Heart left ventricle (tissue), 16 donors: ENCODE measurements at places on chromosomes 2 and 18. TPM values are rescaled to one million over a fixed set of nuclear protein-coding genes. Genes with fewer than 3 reads are reported as not detected.

- DNase-seq = no peak
Observed at GRCh38 chr2:97716695-97717612, 3.6 kb downstream of the ZAP70 start.

- DNase-seq = no peak
Observed at GRCh38 chr18:62505669-62506494, 16.9 kb upstream of the ZCCHC2 start.

DNA sequence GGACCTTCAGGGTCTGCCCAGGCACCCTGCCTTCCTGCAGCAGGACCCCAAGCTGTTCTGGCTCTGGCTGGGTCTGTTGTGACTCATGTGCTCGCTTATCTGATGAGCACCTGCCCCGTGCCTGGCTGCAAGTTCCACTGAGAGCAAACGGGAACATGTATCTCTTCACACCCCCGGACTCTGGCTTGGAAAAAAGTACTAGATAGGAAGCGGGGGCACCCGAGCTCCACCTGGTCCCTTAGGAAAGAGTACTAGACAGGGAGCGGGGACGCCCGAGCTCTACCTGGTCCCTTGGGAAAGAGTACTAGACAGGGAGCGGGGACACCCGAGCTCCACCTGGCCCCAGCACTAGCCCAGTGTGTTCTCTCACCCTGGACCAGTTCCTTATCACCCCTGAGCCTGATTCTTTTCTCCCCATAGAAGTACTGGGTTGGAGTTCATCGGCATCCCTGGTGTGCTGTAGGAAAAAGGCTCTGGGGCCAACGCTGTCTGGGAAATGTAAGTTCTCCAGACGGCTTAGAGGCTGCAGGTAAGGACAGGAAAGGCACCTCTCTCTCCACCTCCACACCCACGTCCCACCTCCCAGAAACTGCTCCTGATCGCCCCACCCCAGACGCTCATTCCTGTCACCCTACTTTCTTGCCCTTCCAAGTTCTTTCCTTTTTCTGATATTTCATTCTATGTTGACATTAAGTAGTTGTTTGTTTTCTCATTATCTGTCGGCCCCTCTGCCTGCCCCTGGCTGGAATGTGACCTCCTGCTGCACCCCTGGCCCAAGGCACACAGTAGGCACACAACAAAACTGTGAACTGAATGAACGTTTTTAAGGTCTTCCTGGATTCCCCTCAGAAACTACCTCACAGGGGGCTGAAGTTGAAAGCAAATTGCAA is 40.2 kb downstream of the HDAC4 start:
- DNase-seq = no peak

DNA sequence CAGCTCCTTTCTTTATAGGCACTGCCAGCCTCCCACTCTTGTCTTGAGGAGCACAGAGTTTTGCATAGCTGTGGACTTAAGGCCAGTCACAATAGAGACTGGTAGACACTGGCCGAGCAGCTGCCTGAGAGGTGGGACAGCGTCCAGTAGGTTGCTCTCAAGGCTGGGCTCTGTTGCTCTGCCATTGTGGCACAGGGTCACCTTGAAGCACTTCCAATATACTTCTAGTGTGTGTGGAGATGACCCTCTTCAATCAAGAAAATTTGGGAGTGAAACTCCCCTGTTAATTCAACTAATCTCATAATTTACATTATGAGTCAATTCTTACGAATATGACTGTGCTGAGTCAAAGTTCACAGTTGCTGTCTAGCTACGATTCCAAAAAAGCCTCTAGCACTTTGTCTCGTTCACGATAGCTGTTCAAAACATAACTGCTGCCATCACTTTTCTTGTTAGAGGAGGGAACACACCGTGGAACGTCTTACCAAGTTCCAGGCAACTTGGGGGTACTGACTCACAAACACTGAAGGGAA is 636.2 kb downstream of the EPHA4 start:
- no peak for DNase-seq

DNA sequence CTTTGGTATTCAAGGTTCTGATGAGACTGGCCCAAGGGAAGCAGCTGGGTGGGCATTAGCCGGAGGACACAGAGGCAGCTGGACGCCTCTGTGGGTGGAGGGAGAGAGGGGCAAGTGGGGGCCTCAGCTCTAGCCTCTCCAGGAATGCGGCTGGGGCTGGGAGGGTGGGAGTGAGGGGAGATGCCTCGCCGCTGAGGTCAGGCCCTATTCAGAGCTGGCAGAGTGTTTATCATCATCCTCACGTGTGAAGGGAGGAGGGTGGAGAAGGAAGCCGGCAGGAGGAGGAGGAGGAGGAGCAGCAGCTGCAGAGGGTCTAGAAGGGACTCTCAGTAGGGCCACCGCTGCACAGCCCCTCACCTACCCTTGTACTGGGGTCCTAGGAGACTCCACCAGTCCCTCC is 43.1 kb downstream of the TNS1 start:
- no peak for DNase-seq

Gene PID1
- 9.9 TPM for polyA plus RNA-seq

Gene TDRD15
- not detected for polyA plus RNA-seq

DNA sequence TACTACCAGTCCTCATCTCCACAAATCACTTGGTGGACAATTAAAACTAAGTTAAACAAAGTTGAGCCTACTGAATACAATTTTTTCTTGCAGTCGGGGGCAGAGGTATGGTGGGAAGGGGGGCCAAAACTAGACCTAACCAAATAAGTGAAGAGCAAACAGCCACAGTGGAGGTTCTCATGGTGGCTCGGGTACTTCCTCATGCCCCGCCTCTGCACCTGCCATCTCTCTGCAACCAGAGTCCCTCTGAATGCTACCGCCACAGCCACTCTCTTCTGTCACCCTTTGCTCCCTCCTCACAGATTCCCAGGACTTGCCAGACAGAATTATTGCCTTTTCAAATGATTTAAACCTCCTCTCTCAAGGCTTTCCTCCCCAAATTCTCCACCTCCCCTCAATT is 204.2 kb downstream of the TMEM247 start:
- no peak for DNase-seq

GRCh38 chr18:46555213-46555612 is 101.8 kb downstream of the LOXHD1 start:
- DNase-seq = no peak

GRCh38 chr18:76656925-76657827 is 162.1 kb upstream of the ZNF516 start:
- no peak for DNase-seq

DNA sequence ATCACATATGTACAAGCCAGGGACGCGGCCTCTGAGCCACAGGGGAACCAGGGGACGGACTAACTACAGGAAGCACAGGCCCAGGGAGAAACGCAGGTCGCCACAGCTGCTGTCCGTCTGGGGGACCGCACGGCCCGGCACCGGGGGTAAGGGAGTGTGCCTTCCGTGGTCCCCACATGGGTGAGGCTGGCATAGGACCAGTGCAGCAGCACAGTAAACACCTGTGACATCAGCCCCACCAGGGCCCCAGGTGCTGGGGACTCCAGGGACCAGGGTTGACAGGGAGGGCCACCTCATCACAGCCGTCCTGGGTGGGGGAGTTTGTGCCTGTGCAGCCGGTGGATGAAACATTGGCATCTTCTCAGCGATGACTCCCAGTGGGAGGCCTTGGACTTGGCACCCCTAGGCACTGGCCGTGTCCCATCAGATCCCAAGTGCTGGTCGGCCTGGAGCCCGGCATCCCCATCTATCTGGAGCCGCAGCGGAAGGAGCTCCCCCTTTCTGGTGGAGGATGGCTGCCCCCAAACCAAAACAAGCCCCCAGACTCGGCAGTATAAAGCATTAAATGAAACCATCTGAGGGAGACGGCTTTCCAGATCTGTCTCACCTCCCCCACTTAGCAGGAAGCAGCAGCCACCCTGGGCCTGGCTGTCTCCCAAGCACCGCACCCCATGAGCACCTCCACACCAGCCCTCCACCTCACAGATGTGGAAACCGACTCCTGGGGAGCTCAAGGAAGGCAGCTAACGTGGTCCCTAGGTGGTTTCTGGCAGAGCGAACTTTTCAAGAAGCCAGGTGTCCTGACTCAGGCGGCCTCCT is 22.5 kb downstream of the AQP12A start:
- DNase-seq = no peak

Gene RUFY4
- not detected for polyA plus RNA-seq

Gene NDUFV2
- polyA plus RNA-seq = 1,311 TPM

Gene CNGA3
- not detected for polyA plus RNA-seq

DNA sequence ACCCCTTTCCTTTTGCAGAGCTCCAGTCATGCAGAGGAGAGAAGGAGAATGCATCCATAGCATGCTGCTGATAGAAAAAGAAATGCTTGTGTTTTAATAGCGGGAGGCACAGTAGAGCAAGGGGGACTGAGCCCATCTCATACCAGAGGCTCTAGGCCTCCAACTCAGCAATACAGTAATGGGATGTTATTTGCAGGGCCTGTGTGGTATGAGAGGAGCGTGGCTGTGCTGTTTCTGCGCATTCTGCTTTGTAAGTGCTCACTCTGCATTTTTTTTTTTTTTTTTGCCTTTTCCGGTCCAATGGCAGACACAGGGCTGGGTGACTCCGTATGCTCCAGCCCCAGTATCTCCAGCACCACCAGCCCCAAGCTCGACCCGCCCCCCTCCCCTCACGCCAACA is 200.0 kb downstream of the GBX2 start:
- DNase-seq = no peak

- peak; percentile 11 for DNase-seq
Observed at GRCh38 chr2:236866542-236867340, 218.9 kb upstream of the COPS8 start.
